ENCODE measurements at places on chromosomes 7 and 10.

- no peak for DNase-seq
Observed at GRCh38 chr10:102421507-102421756, 796 bp downstream of the FBXL15 start.

GRCh38 chr7:16241017-16241416, 180.3 kb downstream of the CRPPA start:
- DNase-seq: no peak

DNA sequence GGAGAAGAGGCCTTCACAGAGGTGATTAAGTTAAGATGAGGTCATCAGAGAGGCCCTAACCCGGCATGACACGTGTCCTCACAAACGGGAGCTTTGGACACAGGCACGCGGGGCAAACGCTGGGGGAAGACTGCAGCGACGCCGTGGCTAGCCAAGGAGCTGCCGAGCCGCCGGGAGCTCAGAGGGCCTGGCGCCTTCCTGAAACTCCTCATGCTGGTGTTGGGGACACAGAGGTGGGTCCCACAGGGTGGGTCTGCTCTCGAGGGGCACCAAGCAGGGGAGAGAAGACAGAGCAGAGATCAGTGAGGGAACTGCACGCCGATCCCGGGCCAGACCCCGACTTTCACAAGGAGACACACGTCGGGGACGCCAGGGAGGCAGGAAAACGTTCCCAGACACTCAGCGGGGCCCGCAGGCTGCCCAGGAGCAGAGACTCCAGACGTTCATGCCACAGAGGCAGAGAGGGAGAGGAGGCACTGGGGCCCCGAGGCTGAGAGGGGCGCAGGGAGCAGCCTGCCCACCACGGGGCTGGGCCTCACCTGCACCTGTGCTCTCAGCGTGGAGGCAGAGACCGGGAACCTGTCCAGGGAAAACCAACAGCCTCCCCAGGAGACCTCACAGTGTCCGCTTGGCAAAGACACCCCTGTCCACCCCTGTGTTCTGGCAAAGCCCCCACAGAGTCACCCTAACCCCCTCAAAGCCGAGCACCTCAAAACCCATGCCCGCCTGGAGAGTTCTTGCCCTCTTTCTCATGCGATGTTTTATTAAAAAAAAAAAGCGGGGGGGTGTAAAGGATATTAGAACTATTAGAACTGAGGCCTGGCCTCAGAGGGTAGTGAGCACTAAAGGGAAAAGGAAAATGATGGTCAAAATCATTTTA, 103.8 kb downstream of the PDGFA start:
- no peak for DNase-seq

DNA sequence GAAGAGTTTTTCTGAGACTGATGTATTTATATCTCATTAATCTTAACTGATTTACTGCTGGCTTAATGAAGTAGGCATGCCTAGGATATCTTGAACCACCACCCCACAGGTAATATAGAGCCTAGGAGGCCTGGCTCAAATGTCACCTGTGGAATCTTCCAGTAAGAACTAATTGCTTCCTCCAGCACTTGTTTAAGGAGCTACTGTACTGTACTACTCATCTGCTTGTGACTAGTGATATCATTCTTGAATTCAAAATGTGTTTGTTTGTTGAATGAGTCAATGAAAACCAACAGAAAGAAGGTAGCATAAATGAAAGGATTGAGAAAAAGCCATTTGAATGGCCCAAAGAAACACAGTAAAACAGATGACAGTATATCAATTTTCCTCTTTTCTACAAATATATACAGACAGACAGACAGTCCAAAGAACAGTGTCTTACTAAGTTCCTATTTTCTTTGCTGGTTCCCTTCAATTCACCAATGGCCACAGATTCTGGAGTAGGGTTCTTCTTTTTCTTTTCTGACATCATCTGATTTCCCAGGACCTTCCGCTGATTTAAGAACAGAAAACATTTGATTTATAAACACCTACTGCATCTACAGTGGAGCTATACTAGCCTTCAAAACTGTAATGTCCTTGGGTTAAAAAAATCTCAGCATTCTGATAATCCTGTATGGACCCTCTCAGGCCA, 43.7 kb upstream of the SLIT1 start:
- DNase-seq: no peak

DNA sequence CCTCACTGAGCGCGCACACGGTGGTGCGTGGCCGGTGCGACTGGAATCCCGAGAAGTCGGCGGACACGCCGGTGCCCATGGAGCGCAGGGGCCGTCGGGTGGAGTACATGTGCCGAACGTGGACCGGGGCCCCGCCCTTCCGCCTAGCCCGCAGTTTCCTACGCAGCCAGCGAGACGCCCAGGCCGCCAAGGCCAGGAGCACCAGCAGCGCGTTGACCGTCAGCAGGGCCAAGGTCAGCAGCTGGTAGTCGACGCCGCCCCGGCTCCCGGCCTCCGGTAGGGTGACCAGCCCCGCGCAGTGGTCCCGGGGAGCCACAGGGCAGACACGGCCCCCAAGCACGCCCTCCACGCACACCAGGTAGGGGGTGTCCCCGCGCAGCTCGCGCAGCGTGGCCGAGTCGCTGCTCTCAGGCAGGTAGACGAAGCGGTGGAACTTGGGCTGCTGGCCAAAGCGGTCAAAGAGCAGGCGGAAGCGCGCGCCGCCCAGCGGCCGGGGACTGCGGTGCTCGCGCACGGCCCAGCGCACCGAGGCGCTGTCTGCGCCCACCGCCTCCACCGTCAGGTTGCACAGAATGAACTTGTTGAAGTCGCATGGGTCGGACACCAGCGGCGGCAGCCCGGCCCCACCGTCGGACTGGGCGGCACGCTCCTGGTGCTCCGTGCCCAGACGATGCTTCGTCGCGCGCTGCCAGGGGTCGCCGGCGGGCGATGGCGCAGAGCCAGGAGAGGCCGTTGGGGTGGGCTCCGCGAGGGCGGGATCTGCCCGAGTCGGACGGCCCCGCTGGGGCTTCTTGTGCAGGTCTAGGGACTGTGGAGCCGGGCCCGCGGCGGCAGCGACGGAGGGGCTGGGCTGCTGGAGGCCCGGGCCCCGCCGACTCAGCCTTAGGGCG, 2.2 kb downstream of the TRIL start:
- peak; percentile 35 for DNase-seq

GRCh38 chr10:16909271-16909767, 92.1 kb upstream of the RSU1 start:
- no peak for DNase-seq

DNA sequence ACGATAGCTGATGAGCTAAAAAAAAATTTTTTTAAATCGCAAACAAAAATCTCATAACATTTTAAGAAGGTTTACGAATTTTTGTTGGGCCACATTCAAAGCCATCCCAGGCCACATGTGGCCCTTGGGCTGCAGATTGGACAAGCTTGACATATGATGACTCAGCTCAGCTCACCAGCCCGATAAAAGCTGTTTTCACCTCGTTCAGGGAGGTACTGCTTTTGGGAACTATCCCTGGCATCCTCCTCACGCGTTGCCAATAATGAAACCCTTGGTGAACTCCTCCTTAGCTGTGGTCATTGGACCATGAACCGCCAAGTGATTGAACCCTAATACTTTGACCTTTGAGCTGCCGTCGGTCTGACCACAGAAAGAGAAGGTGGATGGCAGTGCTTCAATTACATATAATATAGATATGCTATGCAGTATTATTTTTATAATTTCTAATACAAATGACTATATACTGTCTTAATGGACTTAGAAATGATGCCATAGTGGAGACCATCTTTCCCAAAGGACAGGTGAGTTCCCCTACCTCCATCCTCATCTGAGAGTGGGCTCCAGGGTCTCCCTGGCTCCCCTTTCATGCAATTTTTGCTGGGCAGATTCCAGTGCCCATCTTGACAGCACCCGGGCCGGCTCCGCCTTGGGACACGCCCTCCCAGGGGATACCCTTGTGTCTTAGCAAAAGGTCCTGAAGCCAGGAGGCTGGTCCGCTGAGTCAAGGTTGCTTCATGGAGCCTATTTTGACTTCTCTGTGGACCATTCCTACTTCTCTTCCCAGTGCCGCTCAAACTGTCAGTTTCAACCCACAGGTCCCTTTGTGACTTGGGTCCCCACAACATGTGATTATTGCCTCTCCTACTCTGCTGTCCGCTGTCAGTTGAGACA, 707.2 kb downstream of the PARD3 start:
- no peak for DNase-seq

GRCh38 chr7:77538281-77539212, 1.5 kb downstream of the PTPN12 start:
- peak; percentile 12 for DNase-seq

- DNase-seq: no peak
Observed at GRCh38 chr7:18016547-18017444, 10.8 kb downstream of the PRPS1L1 start.

DNA sequence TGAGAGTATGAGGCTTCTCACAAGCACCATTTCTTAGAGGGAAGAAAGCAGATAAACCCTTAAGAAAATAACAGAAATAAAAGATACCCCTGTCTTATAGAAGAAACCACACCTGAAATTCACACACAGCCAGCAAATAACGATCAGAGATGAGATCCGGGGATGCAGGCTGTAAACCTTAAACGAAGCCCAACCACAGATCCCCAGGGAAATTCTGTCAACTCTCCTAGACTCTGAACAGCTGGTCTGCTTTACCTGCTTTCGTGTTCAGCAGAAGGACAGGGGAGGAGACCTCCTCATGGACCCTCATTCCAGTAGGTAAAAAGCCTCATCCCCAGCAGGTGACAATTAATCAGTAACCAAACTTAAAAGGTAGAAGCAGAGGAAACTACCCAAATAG, 45.0 kb downstream of the VOPP1 start:
- DNase-seq: no peak

DNA sequence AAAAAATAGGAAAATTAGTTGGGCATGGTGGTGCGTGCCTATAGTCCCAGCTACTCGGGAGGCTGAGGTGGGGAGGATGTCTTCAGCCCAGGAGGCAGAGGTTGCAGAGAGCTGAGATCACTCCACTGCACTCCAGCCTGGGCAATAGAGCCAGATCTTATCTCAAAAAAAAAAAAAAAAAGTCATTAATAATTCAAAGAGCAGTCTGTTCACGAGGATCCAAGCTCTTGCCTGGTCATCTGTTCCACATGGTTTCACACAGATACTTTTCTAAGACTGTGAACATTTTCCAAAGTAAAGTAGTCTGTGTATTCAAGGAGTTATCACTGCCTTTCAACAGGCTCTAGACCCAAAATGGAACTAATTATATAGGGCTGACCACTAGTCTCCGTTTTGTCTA, 86.9 kb downstream of the ZNF277 start:
- DNase-seq: no peak
